Fibroblast of lung (primary cell): ENCODE measurements at places on chromosomes 4 and X. TPM values are rescaled to one million over a fixed set of nuclear protein-coding genes. Genes with fewer than 3 reads are reported as not detected.

Gene SPON2
- 179 and 189 TPM in 2 replicates for polyA plus RNA-seq

Gene ADH7
- polyA plus RNA-seq: not detected in 2 replicates

Gene NUDT10
- 0.28 and 3.7 TPM in 2 replicates for polyA plus RNA-seq

Gene CT55
- not detected in 2 replicates for polyA plus RNA-seq

GRCh38 chrX:153879741-153880439 lies 6.1 kb downstream of the L1CAM start:
- no peak for DNase-seq

DNA sequence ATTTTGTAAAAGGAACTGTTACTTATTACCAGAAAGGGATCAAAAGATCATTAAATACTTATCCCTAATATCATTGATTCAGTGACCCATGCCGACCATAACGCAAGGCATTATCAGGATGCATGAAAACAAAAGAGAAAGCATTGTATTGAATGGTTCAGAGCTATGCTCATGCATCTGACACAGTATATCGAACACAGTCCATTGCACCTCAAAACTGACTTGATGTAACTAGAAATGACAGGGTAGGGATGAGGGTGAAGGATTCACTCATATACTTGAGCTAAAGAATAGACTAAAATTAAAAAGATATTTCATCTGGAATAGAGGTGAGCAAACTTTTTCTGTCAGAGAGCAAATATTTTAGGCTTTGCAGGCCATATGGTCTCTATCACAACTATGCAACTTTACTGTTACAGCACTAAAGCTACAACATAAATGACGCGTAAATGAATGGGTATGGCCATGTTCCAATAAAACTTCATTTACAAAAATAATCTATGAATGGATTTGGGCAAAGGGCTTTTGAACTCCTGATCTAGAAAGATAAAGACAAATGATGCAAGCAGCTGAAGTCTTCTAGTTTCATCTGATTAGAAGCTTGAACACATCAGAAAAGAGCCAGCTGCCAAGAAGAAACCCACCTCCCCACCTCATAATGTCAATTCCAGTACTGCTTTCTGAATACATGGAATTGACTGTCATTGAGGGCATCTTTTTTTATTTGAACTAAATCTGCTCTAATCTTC lies 12.9 kb upstream of the SPP1 start:
- DNase-seq: peak; percentile 18

DNA sequence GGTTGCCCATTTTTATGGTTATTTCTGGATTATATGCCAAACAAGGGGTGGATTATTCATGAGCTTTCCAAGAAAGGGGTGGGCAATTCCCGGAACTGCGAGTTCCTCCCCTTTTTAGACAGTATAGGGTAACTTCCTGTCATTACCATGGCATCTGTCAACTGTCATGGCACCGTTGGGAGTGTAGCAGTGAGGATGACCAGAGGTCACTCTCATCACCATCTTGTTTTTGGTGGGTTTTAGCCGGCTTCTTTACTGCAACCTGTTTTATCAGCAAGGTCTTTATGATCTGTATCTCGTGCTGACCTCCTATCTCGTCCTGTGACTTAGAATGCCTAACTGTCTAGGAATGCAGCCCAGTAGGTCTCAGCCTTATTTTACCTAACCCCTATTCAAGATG lies 57.6 kb downstream of the SH3KBP1 start:
- DNase-seq: no peak

DNA sequence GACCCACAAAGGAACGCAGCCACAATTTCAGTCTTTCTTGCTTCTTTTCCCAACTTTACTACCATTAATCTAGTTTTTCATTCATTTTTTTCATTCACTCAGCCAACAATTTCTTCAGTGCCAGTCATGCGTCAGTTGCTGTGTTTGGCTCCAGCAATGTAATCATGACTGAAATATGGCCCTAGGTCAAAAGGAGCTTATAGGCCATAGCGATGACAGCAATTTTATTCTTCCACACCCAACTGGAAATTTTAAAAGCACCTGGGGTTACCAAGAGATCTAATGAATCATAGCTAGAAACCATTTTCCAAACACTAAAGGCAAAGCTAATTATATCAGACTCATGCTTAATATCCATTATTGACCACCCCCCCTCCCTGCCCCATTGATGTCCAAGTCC lies 29.8 kb upstream of the C1QTNF7 start:
- DNase-seq: no peak

DNA sequence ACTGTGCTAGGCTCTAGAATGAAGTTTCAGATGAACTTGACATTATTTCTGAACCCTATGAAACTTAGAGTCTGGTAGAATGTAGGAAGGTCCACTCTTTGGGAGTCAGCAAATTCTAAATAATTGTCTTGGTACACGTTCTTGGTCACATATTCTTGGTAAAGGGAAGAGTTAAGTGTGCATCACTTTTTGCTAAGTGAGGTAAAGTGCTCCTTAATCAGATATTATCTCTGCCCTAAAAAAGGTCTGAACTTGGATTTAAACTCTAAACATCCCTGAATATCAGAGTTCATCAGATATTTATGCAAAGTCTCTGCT lies 7.2 kb downstream of the OCIAD2 start:
- DNase-seq: no peak

- no peak for DNase-seq
Observed at GRCh38 chr4:184269879-184270430, 52.3 kb upstream of the ENPP6 start.

- peak; percentile 37 for DNase-seq
Observed at GRCh38 chr4:121822796-121823504, 733 bp downstream of the CCNA2 start.

DNA sequence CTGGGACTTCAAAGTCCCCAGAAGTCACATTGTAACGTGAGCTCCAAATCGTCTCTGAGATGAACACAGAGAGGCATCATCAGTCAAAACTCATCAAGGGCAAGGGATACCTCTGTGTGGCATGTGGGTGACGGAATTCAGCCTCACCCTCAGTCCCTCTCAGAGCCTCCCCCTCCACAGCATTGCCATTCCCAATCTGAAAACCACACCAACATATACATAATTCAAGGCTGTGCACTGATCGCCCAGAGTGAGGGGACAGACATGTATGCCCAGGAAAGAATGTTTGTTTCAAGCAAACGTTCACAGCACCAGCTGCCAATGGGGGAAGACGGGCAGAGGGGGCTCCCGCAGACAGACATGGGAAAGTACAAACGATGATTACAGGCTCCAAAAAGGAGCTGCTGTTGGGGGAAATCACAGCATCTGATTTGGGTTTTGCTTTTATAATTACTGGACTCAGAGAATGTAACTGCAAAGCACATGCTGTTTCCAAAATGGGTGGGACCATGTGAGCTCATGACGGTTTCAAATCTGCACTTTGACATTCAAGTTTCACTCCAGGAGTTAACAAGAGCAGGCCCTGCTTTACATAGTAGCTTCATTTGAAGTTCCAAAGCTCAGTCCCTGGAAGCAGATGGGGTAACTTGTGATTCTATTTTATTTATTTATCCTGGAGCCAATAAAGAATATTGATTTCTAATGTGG lies 88.3 kb downstream of the CLCN4 start:
- DNase-seq: no peak

DNA sequence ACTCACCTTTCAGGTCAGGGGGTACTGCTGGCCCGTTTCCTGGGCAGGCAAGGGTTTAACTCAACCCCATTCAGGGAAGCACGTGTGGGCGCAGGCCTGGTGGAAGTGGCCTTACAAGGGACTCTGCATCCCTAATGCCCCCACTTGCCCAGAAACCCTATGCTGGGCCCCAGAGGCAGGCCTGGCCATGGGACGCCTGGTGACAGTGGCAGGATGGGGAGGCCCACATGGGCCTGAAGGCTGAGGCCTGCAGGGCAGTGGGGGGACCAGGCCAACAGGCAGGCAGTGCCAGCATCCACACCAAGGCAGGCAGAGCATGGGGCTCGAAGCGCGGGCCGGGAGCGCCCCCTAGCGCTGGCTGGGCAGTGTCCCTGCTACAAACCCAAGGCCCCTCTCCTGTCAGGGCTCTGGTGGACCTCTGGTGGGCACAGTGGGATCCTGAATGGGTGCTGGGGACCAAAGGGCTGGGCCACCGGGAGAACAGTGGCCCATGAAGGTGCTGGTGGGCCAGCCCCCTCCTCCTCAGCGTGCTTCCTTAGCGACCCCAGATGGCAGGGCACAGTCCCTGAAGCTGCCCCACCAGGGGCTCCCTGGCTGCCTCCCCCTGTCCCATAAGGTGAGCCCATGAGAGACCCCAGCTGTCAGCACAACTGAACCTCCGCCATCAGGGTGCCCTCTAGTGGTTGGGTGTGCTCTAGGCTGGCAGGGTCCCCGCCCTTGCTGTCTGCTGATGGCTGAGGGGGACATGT lies 16.8 kb downstream of the FGFR3 start:
- peak; percentile 27 for DNase-seq
